NCI-H2029 (cell line): ENCODE measurements at places on chromosomes 13 and 19.
A peak's percentile ranks its signal among the peaks of the same experiment; 100 is the strongest.

DNA sequence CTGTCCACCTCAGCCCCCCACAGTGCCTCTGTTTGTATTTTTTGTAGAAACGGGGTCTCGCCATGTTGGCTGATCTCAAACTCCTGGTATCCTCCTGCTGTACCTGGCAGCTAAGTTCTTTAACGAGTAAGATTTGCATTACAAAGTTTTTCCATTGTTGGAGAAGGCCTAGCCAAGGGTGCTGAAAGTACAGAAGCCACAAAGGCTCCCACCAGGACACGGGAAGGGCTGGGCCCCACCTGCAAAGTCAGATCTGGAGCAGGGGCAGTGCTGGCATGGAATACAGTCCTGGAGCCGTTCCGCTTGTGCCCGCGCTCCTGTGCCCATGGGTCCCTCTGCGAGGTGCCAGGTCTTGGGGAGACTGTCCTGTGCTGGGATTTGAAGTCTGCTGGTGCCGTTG lies 12.1 kb downstream of the FZR1 start:
- no peak for DNase-seq

DNA sequence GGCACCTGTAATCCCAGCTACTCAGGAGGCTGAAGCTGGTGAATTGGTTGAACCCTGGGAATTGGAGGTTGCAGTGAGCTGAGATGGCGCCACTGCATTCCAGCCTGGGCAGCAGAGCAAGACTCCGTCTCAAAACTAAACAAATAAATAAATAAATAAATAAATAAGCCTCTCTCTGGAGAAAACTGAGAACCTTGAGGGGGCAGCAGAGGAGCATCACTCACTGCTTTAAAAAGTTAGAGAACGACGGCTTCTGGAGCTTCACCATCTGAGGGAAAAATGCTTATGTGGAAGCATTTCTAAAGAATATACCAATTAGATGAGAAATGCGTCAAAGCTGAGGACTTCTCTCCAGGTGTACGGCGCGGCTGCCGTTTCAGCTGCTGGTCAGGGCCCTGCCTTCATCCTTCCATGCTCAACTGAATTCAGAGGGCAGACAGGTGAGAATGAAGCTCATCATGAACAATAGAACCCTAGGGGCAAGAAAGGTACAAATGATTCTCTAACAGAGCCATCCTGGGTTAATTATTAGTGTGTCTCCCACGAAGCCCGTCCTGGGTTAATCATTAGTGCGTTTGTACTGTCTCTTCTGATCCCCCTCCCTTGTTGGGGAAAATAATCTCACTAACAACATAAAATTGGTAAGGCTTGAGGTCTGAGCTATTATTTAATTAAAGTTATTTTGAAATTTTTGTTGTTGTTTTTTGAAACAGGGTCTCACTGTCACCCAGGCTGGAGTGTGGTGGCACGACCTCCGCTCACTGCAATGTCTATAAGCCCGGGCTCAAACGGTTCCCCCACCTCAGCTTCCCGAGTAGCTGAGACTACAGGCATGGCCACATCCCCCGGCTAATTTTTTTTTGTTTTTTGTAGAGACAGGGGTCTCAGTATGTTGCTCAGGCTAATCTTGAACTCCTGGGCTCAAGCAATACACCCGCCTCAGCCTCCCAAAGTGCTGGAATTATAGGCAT lies 80.1 kb downstream of the IPO5 start:
- no peak for DNase-seq

- no peak for DNase-seq
These were observed 9.9 kb downstream of the IGFL1 start for GRCh38 chr19:46239193-46240024.

DNA sequence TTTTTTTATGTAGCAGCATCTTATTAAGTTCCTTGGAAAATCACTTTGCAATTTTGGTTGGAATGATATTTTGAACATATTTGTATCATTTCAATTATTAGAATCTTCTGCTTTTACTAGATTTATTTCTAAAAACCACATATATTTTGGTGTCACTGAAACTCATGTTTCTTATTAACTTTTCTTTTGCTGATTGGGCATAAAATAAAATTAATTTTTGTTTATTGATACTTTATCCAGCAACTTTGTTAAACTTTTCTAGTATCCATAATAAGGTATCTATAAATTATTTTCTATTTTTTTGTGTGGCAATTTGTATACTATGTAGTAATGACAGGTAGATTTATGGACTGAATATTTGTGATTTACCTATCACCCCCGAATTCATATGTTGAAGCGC lies 556.4 kb upstream of the ATXN8OS start:
- no peak for DNase-seq

GRCh38 chr13:98175823-98176222 lies 1.2 kb downstream of the RNF113B start:
- DNase-seq: no peak

- DNase-seq: no peak
These were observed 899.3 kb downstream of the UQCRFS1 start for GRCh38 chr19:28313633-28314032.

- no peak for DNase-seq
These were observed 5.7 kb upstream of the MRPS31 start for GRCh38 chr13:40776681-40777165.

- DNase-seq: no peak
These were observed 294.2 kb downstream of the ZNF536 start for GRCh38 chr19:30666301-30666803.

GRCh38 chr19:55310498-55310897 lies 14.6 kb downstream of the TMEM150B start:
- no peak for DNase-seq

DNA sequence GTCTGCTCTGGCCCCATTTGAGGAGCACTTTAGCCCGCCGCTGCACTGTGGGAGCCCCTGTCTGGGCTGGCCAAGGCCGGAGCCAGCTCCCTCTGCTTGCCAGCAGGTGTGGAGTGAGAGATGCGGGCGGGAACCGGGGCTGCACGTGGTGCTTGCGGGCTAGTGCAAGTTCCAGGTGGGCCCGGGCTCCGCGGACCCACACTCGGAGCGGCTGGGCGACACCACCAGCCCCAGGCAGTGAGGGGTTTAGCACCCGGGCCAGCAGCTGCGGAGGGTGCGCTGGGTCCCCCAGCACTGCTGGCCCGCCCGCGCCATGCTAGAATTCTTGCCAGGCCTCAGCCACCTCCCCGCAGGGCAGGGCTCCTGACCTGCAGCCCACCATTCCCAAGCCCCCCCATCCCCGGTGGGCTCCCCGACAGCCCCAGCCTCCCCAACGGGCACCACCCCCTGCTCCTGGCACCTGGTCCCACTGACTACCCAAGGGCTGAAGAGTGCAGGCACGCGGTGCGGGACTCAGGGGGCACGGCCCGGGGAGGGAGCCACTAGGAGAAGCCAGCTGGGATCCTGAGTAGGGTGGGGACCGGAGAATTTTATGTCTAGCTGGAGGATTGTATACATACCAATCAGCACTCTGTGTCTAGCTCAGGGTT lies 19.1 kb downstream of the COMMD6 start:
- no peak for DNase-seq

- peak; percentile 73 for DNase-seq
These were observed 552 bp upstream of the GRWD1 start for GRCh38 chr19:48445256-48445605.

- DNase-seq: no peak
These were observed 24.9 kb downstream of the PCID2 start for GRCh38 chr13:113183450-113184129.

- DNase-seq: no peak
These were observed 24.8 kb downstream of the TSKS start for GRCh38 chr19:49738268-49738667.

DNA sequence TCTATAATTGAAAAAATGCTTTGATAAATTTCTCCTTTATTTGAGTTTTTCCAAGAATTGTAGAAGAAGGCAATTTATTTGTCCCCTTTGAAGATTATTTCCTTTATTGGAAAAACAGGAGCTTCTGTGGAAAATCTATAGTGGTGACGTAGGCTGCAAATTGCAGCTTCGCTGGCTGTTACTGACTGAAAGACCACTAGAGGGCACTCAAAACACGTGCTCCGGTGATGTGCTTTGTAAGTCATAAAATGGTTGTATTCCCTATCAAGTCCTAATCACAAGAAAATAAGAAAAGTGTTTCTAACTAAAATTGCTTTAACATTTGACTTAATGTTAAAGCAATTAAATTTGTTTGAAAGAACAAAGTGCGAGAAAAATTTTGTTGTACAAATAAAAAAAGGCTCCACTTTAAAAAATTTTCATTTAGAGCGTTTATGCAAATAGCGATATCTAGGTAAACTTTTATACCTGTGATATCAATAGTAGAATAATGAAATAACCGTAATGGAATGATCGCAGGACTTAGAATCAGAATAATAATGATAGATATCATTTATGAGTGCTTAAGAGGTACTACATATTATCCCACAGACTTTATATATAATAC lies 638.2 kb upstream of the SPRY2 start:
- no peak for DNase-seq

DNA sequence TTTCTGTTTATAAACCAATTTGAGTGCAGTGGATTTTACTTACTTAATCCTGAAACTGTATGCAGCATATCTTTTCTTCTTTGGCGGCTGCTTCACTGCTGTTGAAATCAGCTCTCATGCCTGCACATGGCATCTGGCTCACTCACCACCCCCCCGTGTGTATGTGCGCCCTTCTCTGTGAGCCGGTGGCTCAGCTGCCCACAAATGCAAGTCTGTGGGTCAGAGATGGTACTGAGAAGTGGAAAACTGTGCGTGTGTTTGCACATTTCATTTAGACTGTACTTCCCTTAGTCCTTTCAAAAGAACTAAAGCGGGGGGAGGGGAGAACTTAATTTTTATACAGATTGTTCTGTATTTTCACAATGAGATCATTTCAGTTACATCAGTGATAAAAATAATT lies 307.6 kb downstream of the SHISA2 start:
- DNase-seq: no peak

DNA sequence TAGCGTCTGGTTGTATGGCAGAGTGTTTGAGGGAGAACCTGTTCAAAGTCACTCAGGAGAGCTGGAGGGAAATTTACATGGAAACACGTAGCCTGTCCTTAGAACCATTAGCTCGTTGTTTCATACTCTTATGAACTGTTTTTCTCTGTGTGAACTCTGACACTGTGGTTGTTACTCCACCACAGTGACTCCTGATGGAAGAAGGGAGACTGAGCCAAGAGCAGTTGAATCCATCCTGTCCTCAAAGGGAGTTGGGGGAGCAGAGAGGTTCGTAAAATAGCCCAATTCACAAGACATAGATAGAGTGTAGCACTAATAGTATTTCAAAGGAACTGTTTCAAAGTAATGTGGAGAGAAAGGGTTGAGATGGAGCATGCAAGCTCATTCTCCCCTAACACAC lies 964.8 kb downstream of the PCDH9 start:
- DNase-seq: no peak

DNA sequence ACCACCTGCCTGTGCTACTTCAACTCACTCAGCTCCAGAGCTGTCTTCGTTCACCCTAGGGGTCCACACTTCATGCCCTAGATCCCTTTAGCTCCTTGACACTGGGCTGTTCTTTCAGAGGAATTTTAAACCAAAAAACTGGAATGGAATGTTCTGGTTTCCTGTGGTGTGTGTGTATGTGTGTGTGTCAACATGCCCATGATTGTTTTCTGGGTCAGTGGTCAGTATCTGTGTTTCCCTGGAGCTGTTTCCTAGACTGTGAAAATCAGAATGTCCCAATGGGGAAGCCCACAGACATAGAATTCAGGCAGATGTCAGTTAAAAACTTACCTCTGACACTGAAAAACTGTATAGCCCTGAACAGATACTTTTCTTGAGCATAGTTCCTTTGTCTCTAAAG lies 1.3 kb downstream of the PMIS2 start:
- DNase-seq: no peak

DNA sequence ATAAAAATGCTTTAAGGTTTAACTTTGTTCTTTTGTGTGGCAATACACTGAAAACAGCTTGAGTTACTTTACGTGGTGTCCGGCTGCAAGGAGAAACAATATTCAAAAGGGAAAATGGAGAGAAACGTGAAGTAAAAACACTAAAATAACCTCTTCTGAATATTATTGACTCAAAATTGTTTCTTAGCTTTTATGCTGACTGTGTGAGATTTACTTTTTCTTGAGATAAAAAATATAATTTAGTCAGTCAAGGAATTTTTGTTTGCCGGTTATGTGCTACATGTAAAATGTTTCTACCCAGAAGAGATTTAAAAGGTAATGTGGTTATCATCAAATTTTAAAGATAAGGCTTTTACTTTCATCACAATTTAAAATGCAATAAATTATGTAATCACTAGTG lies 200.6 kb upstream of the GPC6 start:
- no peak for DNase-seq

DNA sequence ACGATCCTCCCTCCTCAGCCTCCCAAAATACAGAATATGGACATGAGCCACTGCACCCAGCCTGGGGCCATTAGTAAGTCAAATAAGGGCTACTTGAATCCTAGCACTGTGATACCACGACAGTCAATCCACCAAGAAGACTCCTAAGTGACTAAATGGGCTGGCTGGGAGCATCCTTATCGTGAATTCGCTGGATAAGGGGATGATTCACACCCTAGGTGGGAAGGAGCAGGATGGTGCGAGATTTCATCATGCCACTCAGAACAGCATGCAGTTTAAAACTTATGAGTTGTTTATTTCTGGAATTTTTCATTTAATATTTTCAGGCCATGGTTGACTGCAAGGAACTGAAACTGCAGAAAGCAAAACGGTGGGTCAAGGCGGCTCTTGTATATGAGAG lies 30.2 kb downstream of the ATP8A2 start:
- no peak for DNase-seq

GRCh38 chr13:77981281-77981881 lies 62.8 kb upstream of the EDNRB start:
- no peak for DNase-seq

DNA sequence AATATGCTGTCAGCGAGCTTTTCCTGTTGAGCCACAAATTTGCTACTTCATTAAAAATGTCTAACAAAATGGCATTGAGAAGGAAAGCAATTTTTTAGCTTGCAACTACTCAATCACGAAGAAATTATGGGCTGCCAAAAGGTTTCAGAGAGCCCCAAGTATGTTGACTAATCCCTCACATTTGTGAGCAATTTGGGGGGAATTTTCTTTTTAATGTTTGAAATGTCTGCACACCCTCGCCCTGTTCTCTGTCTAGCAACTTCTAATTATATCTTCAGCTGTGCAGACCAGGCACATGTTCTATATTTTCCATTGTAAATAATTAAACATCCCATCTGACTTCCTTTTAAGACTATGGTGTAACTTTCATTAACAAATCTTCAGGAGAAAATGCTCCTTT lies 192.9 kb downstream of the DCT start:
- DNase-seq: no peak

DNA sequence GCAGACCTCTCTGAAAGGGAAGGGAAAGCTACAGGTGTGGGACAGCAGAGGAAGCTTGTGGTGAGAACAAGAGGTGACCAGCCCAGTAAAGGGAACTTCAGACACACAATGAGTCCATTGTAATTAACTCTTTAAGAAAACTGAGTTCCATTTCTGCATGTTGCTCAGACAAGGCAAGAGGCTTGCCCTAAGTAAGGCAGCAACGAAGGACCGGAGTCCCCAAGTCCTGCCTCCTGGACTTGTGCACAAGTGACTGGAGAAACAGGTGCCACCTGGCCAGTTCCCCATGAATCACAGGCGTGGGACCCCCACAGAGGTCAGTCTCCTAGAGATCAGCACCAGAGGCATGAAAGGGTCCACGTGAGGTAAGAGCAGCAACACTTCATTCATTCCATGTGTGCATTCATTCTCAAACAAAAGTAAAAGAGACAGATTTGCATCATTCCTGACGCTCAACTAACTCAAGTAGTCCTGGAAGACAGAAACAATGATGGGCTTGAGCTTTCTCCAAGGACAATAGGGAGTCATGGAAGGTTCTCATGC lies 14.7 kb upstream of the SIGLEC6 start:
- DNase-seq: no peak
